ENCODE measurements at places on chromosomes 3 and 15.

DNA sequence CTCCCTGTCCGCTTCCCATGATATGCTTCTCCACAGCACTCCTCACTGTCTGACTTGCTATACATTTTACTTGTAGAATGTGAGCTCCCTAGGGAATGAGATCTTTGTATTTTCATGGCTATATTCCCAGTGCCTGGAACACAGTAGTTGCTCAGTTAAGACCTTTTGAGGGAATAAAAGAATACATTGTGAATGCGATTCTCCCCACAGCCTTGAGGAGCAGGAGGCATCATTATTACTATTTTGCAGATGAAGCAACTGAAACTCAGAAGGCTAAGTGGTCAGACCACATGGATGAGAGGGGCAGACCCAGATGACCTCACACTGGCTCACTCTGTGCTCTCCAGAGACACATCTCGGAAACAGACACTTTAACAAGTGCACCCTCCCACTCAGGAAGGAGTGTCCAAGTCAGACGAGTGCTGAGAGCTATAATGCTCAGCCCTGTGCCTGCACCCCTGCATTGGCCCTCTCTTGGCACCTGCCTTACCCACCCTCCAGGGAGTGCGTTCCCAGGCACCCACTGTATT is 46.8 kb downstream of the SST start:
- no peak for DNase-seq

DNA sequence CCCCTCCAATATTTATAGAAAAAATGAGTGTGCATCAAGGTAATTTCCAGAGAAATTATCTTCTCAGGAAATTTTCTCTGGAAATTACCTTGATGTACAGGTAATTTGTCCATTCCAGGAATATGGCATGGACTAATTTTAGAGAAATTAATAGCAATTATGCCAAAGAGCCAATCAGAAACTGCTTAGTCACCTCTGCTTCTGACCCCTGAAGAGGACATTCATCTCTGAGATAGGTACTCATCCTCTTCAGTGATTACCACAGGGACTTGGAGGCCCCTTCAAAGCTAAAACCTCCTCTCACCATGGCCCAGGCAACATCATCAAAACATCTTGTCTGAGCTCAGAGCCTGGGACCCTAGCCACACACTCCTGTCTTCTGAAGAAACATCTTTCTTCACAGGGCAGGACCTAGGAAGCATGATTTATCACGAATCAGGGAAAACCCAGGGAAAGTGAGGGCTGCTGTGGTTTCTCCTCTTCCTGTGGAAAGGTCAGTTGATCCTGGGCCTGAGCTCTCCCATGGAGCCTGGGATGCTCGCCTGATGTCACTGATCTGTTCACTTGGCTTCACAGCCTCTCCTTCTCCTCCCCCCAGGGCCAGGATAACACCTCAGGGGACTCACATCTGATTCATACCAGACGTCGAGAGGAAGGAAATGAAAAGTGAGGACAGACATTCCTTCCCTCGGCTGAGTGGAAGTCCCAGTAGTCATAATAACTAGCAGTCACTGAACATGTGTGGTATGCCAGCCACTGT is 210.5 kb downstream of the DTWD1 start:
- no peak for DNase-seq

- no peak for DNase-seq
Observed at GRCh38 chr3:143351354-143351753, 231.8 kb downstream of the CHST2 start.

GRCh38 chr15:99305761-99306505 is 54.7 kb downstream of the LRRC28 start:
- DNase-seq, result no peak

GRCh38 chr15:98674336-98674735 is 26.0 kb downstream of the IGF1R start:
- DNase-seq, result no peak

DNA sequence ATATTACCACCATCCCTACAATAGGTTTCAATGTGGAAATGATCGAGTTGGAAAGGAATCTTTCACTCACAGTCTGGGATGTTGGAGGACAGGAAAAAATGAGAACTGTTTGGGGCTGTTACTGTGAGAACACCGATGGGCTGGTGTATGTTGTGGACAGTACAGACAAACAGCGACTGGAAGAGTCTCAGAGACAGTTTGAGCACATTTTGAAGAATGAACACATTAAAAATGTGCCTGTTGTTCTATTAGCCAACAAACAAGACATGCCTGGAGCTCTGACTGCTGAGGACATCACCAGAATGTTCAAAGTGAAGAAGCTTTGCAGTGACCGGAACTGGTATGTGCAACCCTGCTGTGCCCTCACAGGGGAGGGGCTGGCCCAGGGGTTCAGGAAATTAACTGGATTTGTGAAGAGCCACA is 510 bp downstream of the ARL14 start:
- no peak for DNase-seq

DNA sequence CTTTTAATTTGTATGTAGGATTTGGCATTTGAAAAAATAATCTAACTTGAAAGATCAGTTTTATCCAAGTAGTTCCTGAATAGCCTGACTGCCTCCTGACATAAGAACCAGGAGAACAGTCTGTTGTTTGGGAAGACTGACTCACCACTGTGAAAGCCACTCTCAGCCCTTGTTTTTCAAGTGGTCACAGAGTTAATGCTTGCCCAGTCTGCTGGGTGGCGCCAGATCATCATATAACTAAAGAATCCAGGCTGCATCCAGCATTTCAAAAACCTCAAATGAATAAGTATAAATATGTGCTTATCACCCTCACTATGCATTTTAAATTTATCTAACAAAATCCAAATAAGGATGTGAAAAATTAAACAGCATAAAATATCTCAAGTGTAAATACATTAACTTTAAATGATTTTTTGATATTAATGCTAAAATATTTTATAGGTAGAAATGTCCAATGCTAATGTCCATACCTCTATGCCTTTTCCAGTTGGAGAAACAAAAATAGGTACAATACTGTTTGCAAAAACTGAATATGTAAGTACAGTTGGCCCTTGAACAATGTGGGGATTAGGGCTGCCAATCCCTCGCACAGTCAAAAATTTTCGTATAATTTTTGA is 26.9 kb upstream of the ZBBX start:
- no peak for DNase-seq

- DNase-seq, result no peak
Observed at GRCh38 chr15:72836676-72837330, 53.2 kb upstream of the ADPGK start.

DNA sequence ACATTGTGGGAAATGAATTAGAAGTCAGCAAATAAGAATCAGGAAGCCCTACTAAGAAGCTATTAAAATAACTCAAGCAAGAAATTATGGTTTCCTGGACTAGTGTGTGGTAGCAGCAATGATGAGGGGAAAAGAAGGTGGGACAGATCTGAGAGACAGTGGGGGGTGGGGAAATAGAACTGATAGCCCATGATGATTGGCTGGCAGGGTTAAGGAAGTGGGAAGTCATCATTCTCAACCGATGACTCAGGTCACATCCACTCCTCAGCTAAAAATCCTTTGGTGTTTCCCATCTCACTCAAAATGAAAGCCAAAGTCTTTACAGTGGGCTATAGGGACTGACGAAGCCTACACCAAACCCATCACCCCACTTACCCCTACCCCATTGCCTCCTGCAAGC is 153.9 kb upstream of the ARHGEF26 start:
- no peak for DNase-seq

GRCh38 chr3:152151216-152151876 is 117.4 kb upstream of the MBNL1 start:
- DNase-seq, result no peak

DNA sequence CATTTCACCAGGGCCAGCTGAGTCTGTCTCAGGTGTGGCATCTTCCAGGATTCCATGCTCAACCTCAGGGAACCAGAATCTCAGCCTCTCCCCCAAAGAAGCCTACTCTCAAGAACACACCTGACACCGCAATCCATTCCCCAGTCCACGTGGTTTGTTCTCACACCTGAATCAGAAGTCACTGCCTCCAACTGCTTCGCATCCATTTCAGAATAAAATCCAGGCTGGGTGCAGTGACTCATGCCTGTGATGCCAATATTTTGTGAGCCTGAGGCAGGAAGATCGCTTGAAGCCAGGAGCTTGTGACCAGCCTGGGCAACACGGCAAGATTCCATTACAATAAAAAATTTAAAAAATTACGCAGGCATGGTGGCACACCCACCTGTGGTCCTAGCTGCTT is 212.2 kb downstream of the FOXP1 start:
- no peak for DNase-seq

- no peak for DNase-seq
Observed at GRCh38 chr3:174358252-174358651, 500.9 kb upstream of the NAALADL2 start.

DNA sequence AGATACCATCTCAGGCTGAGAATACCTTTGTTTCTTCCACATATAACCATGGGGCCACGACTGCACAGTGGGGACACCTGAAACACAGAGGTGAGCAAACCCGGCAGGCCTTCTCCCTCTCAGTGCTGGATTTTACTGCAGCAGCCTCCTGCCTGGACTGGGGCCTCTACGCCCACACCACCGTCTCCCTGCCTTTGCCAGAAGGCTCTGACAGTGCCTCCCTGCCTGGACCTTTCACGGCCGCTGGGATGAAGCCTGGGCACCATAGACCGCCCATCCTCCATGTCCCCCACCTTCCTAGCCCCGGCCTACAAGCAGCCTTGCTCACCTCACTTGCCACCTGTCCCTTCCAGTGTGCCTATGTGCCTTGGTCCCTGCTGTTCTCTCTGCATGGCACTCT is 214.3 kb downstream of the NFKBIZ start:
- no peak for DNase-seq

DNA sequence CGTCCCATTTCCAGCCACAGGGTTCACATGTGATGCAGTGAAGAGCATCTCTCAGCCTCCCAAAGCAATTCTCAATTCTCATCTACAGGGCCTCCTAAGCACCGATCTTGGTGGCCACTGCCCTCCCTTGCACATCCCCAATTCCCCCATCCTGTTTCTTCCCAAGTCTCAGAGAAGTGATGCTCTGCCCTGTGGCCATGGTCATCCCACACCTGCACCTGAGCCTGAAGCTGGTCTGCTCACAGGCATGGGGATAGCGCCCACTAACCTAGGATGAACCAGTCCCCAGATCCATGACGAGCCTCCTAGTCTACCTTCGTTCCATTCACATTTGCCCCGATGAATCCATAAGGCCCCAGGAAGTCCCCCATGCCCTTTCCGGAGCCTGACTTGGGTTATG is 201.5 kb downstream of the UACA start:
- DNase-seq, result no peak

DNA sequence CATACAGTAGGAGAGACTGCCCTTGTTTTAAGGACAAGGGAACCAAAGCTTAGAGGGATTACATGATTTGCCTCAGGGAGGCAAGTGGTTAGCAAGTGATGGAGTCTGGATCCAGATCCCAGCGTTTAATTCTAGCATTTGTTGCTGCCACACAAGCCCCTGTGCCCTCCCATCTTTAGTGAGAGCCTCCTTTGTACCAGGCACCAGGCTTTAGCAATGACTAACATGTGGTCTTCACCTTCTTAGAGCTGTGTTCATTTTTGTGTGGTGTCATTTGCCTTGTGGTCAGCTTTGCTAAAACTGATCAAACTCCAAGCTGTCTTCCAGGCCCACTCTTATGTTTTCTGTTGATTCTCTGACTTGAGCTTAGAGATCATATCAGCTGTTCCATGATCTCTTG is 290.5 kb downstream of the RPLP1 start:
- no peak for DNase-seq

DNA sequence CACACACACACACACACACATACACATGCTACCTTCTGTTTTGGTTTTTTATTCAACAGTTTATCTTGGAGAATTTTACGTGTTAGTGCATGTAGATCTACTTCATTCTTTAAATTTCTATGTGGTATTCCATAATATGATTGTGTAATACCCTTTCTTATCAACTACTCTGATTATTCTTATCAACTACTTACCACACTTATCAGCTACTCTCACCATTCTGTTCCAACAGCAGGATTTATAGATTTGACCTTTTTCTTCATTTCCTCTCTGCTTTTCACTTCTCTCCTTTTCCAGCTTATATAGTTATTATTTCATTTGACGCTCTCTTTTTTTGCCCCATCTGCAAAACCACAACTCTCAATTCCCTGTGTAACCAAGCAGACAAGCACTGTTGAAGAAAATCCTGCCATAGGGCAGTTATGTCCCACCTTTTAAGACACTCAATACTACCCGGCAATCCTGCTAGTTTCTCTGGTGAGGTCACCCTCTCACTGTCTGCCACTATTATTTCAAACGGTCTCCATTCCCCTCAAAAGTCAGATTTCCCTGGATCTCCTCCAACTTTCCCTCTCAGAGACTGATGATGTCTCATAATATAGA is 56.9 kb upstream of the SATB1 start:
- DNase-seq, result no peak

DNA sequence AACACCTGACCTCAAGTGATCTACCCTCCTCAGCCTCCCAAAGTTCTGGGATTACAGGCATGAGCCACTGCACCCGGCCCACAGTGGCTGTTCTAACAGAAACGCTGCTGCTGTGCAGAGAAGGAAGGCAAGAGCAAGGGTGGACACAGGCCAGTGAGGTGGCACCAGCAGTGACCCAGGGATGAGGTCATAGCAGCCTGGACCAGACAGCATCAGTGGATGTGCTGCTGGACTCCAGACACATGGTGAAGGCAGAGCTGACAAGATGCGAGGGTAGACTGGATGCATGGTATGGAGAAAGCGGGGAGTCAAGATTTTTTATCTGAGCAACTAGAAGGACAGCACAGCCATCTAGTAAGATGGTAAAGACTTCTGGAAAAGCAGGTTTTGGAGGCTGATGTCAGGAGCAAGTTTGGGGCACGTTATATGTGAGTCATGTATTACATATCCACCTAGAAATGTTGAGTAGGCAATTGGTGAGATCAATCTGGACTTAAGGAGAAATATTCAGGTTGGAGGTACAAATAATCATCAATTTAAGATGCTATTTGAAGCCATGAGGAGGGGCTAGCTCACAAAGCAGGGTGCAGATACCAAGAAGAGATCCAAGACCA is 22.1 kb upstream of the TJP1 start:
- DNase-seq, result no peak

DNA sequence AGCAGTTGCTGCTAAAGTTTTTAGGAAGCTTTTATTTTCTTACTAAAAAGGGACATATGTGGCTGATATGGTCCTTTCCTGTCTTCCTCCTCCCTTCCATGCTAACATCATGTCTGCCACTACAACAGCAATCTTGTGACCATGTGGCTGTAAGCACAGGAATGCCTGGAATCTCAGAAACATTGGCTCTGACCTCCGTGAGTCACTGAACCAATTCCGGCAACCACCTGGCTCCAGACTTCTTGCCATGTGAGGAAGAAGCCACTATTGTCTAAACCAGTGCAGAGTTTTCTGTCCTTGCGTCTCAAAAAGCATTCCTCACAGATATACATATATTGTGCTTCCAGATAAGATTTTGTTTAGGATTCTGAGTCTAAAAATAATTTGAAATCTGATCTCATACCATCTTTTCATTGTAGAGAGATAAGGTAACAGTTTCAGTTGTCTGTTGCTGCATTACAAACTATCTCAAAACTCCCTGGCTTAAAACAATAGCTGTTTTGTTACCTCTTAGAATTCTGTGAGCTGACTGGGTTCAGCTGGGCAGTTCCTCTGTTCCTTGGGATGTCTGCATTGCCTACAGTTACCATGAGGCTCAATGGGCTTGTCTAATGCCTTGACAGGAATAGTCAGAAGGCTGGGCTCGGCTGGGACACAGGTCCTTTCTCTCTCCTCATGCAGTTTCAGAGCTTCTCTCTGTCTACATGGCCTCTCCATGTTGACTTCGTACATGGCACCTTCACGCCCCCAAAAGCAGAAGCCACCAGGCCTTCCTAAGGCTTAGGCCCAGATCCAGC is 77.3 kb upstream of the MAGI1 start:
- DNase-seq, result no peak

- DNase-seq, result no peak
Observed at GRCh38 chr3:197305854-197306253, 7.4 kb upstream of the DLG1 start.
